Mesenchymal stem cell (in vitro differentiated cells and primary cell): ENCODE measurements at places on chromosomes 11 and 22.

DNA sequence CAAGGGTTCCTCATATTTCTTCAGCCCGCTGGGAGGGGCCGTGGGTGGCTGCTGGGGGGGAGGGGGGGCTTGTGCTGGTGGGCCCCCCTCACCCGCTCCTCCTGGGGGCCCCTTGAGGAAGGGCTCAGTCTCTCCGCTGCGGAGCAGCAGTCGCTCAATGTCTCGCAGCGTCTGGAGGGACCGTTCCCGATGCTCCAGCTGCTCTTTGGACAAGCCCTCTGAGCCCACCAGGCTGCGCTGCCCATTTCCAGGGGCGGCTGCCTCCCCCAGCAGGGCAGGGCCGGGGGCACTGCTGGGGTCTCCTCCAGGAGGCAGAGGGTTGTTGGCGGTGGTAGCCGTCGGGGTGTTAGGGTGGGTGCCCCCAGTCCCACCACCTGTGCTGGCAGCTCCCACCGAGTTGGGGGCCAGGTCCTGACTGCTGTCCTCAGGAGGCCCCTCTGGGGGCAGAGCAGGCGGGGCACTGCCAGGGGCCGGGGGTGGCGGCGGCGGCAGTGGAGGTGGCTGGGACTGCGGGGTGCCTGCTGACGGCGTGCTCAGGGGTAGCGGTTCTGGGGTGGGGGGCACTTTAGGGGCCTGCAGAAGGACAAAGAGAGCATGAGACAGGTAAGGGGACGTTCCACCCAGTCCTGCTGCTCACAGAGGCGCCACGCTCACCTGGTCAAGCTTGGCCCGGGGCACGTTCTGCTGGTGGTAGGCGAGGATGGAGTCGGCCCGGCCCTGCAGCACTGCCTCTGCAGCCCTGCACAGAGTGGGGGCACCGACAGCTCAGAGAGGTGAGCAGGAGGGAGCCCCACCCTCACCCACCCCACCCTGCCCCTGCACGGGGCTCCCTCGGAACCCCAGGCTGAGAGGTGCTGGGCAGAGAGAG is 18.9 kb downstream of the CXCR5 start:
- no peak for DNase-seq
- H3K4me3 ChIP-seq = no peak overlapping the region
- H3K27me3 ChIP-seq = no peaks in the 10 kb centered on the region
- no peak overlapping the region for H3K27ac ChIP-seq
- H3K4me1 ChIP-seq = peaks cover 19% of the 10 kb centered on the region
- H3K36me3 ChIP-seq = peaks cover 71% of the 10 kb centered on the region

DNA sequence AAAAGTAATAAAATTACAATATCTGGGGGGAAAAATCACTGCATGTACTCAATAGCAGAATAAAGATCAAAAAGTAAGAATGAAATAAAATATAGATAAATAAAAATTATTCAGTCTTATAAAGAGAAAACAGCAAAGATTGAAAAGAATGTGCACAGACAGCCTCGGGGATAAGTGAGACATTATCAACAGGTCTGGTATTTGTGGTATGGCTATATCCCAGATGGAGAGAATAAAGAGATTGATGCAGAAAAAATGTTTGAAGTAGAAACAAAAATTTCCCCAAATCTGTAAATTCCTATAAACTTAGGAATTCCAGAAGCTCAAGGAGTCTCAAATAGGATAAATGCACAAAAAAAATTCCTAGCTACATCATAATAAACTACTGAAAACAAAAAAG is 74.5 kb upstream of the LUZP2 start:
- H3K4me3 ChIP-seq = no peak overlapping the region
- DNase-seq = no peak
- no peak overlapping the region for H3K27ac ChIP-seq
- H3K4me1 ChIP-seq = no peaks in the 10 kb centered on the region

GRCh38 chr11:70689764-70690163 is 291.4 kb downstream of the CTTN start:
- H3K4me1 ChIP-seq = no peaks in the 10 kb centered on the region
- no peaks in the 10 kb centered on the region for H3K27me3 ChIP-seq
- no peak for DNase-seq
- no peak overlapping the region for H3K27ac ChIP-seq

DNA sequence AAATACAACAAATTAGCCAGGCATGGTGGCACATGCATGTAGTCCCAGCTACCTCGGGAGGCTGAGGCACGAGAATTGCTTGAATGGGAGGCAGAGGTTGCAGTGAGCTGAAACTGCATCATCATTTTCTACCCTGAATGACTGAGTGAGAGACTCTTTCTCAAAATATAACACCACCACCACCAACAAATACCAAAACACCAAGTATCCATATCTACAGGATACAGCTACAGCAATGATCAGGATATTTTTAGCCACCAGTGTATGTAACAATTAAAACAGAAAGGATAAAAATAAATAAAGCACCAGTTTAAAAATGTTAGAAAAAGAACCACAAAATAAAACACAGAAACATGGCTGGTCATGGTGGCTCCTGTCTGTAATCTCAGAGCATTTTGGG is 13.2 kb downstream of the A4GALT start:
- no peak overlapping the region for H3K4me3 ChIP-seq
- H3K27ac ChIP-seq = no peak overlapping the region
- peaks cover 3% of the 10 kb centered on the region for H3K4me1 ChIP-seq

DNA sequence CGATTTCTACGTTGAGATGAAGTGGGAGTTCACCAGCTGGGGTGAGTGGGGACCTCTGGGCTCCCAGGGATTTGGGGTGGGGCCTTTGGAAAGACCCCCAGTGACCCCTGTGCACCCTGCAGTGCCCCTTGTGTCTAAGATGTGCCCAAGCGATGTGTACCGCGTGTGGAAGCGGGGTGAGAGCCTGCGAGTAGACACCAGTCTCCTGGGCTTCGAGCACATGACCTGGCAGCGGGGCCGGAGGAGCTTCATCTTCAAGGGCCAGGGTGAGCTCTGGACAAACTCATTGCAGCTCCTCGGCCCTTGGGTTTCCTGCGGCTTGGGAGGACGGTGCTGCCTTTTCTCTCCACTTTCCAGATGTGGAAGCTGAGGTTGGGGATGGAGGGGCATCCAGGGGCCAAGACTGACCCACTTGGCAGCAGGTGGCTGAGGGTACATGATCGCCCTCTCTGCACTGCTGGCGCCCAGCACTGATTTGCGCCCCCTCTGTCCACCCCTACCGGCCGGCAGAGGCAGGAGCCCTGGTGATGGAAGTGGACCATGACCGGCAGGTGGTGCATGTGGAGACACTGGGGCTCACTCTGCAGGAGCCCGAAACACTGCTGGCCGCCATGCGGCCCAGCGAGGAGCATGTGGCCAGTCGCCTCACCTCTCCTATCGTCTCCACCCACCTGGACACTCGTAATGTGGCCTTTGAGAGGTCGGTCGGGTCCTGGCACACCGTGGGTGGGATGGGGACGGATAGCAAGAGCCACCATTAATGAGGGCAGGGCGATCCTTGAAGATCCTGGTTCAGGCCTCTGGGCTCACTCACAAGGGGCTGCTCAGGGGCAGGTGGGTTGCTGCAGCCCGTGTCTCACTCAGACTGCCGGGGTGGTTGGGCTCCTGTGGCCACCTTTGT is 2.6 kb downstream of the ANKRD13D start:
- no peak for DNase-seq
- peaks cover 33% of the 10 kb centered on the region for H3K4me1 ChIP-seq
- H3K36me3 ChIP-seq = peaks cover 65% of the 10 kb centered on the region
- H3K27ac ChIP-seq = no peak overlapping the region
- no peaks in the 10 kb centered on the region for H3K27me3 ChIP-seq
- peak overlapping the region; percentile 90 for H3K4me3 ChIP-seq

DNA sequence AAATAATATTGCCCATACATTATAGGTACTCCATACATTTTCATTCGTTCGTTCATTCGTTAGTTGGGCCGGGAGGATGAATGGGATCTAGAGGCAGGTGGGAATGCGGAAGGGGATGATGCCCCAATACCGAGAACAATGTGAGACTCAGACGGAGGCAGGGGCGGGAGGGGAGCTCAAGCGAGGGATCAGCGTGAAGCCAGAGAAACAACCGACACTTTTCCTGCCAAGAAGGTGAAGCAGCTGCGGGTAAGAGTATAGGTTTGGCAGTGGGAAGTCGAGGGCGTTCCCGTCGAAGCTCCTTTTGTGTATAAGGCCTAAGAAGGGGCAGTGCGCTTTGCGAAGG is 1.1 kb upstream of the ARHGEF17 start:
- H3K36me3 ChIP-seq = peaks cover 18% of the 10 kb centered on the region
- DNase-seq = no peak

DNA sequence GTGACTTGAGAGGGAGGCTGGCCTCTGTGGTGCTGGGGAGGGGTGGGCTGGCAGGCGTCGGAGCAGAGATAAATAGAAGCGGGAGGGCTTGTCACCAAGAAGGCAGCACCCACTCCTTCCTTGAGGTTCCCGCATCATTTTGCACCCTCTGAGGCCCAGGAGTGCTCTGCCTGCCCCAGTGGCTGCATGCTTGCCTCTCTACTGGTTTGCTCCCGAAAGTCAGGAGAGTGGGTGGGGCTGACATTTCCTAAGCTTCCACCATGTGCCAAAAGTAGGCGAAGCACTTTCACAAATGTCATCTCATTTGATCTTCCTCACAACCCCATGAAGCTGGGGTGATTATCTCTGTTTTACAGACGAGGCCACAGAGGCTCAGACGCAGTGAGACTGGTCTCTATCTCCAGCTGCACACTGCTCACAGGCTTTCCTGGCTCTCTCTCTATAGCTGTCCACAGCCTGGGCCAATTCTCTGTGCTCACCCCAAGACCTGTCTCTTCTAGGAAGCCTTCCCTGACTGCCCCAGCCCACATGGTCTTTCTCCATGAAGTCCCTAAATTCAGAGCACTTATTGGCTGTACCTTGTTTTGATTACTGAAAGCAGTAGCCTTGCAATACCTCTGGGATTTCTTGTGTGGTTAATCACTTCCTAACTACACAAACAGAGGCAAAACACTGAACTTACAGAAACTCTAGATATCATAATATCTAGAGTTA is 2.6 kb upstream of the UCP3 start:
- H3K27ac ChIP-seq = no peak overlapping the region
- DNase-seq = peak; percentile 63
- no peaks in the 10 kb centered on the region for H3K27me3 ChIP-seq
- no peak overlapping the region for H3K4me3 ChIP-seq

GRCh38 chr11:82754410-82754809 is 20.7 kb upstream of the FAM181B start:
- no peak overlapping the region for H3K4me3 ChIP-seq
- H3K36me3 ChIP-seq = no peaks in the 10 kb centered on the region
- no peaks in the 10 kb centered on the region for H3K4me1 ChIP-seq

DNA sequence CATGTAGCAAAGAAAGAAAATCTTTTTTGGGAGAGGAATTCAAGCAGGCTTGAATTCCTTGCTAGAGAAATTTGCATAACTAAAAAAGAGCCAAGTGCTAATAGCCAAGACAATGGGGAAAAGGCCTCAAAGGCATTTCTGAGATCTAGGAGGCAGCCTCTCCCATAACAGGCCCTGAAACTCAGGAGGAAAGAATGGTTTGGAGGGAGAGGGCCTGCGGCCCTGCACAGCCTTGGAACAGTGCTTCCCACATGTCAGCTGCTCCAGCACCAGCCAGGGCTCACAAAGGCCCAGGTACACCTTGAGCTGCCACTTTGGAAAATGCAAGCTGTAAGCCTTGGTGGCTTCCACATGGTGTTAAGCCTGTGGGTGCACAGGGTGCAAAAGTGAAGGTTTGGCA is 55.5 kb upstream of the TSPAN18 start:
- peaks cover 45% of the 10 kb centered on the region for H3K27me3 ChIP-seq
- H3K4me1 ChIP-seq = no peaks in the 10 kb centered on the region
- no peak for DNase-seq
- no peak overlapping the region for H3K27ac ChIP-seq

GRCh38 chr11:96580476-96581040 is 190.7 kb downstream of the JRKL start:
- H3K4me3 ChIP-seq = no peak overlapping the region
- no peaks in the 10 kb centered on the region for H3K36me3 ChIP-seq
- H3K27ac ChIP-seq = no peak overlapping the region
- H3K27me3 ChIP-seq = no peaks in the 10 kb centered on the region
- no peak for DNase-seq

DNA sequence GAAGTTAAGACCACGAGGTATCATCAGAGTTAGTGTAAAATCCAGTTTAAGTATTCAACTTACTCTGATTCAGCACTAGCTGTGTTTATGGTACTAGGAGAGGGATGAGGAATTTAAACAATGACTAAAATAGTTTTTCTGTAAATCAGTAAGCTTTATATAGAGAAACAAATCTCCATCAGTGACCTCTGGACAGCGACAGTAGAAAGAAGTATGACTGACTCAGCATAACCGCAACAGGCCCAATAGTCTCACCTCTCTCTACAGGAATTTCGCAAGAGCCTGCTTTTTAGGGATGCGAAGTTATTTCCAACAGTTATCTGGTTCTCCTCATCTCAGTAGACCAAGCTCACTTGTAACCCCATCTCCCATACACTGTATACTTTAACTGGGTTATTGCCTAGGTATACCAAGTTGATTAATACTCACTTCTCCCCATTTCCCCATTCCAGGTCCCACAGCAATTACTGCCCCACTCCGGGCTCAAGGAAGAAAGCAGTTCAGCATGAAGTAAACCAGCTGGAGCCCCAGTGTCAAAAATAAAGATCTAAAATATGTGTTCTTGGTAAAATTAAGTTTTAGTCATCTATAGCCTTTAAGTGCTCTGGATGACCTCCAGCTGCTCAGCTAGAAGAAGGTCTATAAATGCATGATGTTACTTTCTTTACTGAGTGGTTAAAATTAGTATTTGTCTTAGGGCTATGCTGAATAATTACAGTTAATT is 770.6 kb upstream of the CCDC90B start:
- DNase-seq = peak; percentile 18
- H3K4me3 ChIP-seq = no peak overlapping the region
- H3K27me3 ChIP-seq = no peaks in the 10 kb centered on the region
- H3K4me1 ChIP-seq = no peaks in the 10 kb centered on the region

- DNase-seq = peak; percentile 52
- H3K4me1 ChIP-seq = peaks cover 41% of the 10 kb centered on the region
- no peak overlapping the region for H3K27ac ChIP-seq
These were observed 3.3 kb upstream of the SHISA8 start for GRCh38 chr22:41917903-41918791.

DNA sequence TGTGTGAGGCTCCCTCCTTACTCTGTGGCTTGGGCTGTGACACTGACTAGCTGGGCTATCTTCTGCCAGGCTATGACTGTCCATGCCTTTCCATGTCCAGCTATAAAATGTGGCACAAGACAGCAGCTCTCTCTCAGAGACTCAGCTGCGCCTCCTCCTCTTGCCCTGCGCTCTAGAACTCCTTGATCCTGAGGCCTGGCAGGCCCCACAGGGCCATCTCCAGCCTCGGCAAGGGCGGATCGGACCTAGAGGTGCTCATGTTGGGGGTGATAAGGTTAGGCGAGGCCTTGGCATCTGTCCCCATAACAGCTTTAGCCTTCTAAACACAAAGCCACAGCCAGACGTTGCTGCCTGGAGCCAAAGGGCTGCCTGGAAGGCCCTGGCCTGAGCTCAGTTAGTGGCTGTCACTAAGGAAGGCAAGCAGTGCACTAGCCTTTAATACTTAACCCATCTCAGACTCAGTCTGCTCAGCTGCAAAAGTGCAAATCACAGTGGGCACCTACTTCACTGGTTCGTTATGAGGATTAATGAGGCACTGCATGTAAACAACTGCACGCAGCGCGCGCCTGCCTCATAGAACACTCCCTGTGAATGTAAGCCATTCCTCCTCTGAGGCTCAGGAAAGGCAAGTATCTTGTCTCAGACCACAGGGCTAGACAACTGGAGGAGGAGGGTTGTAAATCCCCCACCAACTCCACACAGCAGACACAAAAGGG is 1.2 kb downstream of the GUCD1 start:
- H3K4me1 ChIP-seq = peaks cover 26% of the 10 kb centered on the region
- no peaks in the 10 kb centered on the region for H3K27me3 ChIP-seq
- DNase-seq = peak; percentile 63
- H3K4me3 ChIP-seq = peak overlapping the region; percentile 87

GRCh38 chr11:33635161-33635560 is 65.5 kb downstream of the C11orf91 start:
- no peak for DNase-seq
- no peak overlapping the region for H3K4me3 ChIP-seq
- H3K4me1 ChIP-seq = peaks cover 7% of the 10 kb centered on the region
- no peaks in the 10 kb centered on the region for H3K27me3 ChIP-seq
